Caki2 (cell line): ENCODE measurements at places on chromosomes 5 and 9. TPM values are rescaled to one million over a fixed set of nuclear protein-coding genes. Genes with fewer than 3 reads are reported as not detected.

The DMRTA1 gene
- total RNA-seq, result 6.0 and 7.3 TPM in 2 replicates

GRCh38 chr5:35324201-35324600, 93.9 kb upstream of the PRLR start:
- DNase-seq, result no peak

DNA sequence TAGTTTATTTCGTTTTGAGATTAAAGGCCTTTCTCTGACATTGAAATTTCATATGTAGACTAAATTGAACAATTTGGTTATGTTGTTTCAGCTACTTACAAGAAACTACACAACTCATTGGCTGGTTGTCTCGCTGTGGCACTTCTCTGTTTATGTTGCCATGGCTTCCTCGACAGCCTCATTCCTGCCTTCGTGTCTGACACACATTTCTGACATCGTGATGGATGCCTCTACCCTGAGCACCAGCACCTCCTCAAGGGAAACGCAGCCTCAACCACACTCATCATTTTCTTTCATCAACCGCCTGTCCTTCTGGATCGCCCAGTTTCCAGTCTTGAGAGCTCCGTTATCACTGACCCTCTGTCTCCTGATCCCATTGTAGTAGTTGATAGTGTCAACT, 562.8 kb downstream of the PDE4D start:
- DNase-seq, result no peak

GRCh38 chr5:131186561-131187256, 16.0 kb downstream of the LYRM7 start:
- DNase-seq, result no peak

GRCh38 chr5:158990979-158991775, 108.5 kb downstream of the EBF1 start:
- no peak for DNase-seq

DNA sequence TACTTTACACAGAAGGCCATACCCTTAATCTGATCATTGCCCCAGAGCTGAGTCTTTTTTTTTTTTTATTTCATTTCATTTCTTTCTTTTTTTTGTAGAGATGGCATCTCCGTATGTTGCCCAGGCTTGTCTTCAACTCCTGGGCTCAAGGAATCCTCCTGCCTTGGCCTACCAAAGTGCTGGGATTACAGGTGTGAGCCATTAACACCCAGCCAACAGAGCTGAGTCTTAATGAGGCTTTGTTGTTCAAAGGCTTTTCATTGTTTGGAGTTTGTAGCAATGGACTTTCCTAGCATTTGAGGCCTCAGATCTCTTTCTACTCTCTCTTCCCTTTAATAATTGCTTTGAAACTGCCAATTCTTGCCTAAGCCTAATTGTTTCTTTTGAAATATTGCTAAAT, 176.5 kb upstream of the FBN2 start:
- no peak for DNase-seq

DNA sequence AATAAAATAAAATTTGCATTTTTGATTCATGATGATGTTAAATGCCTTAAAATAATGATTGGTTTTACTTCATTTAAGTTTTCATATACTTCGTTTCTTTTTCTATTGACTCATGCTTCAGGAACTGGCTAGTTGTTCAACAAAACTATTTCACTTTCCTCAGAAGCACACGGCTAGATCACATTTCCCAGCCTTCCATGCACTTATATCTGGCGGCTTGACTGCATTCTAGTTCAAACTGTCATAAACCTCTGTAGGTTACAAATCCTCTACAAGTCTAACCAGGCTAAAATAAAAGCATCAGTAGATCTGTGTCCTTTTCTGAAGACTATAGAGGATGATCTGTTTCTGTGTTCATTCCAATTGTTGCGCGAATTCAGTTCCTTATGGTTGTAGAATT, 46.3 kb upstream of the CNTLN start:
- DNase-seq, result no peak

The CETN3 gene
- 11.9 and 33.2 TPM in 2 replicates for total RNA-seq

The GABRA1 gene
- total RNA-seq, result not detected in 2 replicates

The EGFLAM gene
- total RNA-seq, result not detected in 2 replicates

DNA sequence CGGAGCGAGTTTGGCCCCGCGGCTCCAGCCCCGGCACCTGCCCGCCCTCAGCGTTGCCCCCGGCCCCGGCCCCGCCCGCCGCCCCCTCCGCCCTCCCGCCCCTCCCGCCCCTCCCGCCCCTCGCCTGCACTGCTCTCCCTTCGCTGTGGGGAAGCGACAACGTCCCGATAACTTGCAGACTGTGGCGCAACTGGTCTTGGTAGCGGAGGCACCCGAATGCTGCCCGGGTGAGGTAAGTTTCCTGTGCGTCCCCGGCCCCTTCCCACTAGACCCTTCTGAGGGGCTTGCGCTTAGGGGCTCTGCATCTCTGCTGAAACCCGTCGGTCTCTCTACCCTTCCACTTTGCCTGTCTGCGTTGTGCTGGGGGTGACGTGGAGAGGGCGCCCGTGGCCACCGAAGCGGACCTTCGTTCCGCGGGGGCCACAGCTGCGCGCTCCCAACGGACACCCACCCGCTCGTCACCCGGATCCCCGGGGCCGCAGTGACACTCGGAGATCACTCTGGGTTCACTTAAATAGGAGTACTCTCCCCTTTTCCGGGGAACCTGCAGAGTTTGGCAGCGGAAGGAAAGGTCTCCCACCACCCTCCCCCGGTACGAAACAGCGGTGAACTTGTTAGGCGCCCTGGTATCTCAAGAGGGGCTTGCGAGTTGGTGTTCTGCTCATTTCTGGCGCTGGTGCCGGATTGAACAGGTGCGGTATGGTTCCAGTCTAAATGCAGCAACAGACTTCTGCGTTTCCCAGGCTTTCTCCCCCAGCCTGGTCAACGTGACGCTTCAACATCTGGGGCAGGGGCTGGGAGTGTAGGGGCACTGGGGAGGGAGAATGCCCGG, 707 bp downstream of the PIP5K1B start:
- DNase-seq, result no peak

The ABITRAM gene
- 11.7 and 14.2 TPM in 2 replicates for total RNA-seq

The FOXD4L5 gene
- not detected in 2 replicates for total RNA-seq

GRCh38 chr5:107560377-107560776, 110.4 kb downstream of the EFNA5 start:
- DNase-seq, result no peak

GRCh38 chr5:63085561-63085960, 506.9 kb downstream of the LRRC70 start:
- no peak for DNase-seq

GRCh38 chr9:3962971-3963642, 336.8 kb downstream of the GLIS3 start:
- no peak for DNase-seq

The SPATA31C1 gene
- total RNA-seq, result not detected in 2 replicates

The CNTFR gene
- total RNA-seq, result not detected in 2 replicates

DNA sequence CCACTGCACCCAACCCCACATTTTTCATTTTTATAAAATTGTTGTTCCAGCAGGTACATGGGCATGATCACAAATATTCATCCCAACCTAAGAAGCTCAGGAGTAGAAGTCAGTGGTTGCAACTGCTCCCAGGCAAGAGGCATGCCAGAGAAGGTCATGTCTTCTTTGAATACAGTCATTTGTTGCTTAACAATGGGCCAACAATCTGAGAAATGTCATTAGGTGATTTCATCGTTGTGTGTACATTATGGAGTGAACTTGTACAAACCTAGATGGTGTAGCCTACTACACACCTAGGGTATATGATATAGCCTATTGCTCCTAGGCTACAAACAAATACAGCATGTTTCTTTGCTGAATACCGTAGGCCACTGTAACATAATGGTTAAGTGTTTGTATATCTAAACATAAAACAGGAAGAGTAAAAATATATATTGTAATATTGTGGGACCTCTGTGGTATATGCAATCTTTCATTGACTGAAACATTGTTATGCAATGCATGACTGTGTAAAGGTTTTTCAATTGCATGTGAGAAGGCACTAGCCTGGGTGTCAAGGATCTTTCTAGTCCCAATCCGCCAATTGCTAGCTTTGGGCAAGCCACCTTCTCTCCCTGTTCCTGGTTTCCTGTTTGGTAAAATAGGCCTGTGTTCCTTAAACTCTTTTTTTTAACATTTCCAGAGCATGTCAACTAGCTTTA, 27.6 kb downstream of the ATP10B start:
- no peak for DNase-seq

DNA sequence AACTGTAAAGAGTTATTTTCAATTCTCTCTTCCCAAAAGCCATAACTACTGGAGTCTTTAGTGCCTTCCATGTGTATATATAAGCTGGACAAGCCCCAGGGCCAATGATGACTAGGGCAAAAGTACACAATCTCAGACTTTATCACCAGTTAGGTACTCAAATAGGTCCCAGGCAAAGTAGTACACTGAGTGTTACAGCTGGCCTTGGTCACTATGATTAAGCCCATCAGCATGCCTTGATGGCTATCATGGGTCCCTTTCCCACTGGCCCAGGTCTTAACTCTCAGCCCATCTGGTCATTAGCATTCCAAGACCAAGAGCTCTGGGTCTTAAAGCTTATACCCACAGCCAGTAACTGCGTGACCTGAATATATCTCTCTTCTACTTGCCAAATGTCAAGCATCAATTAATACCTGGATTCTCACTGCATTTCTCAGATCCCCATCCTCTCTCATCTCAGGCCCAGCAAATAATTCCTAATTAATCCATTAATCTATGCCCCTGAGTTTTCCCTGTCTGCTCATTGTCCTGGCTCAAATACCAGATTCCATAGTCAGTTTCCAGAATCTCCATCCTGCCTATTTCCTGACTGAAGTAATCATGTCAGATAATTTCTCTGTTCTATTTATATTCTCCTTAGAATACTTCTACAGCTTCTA, 62.3 kb downstream of the NR6A1 start:
- DNase-seq, result no peak

The CDH9 gene
- not detected in 2 replicates for total RNA-seq

DNA sequence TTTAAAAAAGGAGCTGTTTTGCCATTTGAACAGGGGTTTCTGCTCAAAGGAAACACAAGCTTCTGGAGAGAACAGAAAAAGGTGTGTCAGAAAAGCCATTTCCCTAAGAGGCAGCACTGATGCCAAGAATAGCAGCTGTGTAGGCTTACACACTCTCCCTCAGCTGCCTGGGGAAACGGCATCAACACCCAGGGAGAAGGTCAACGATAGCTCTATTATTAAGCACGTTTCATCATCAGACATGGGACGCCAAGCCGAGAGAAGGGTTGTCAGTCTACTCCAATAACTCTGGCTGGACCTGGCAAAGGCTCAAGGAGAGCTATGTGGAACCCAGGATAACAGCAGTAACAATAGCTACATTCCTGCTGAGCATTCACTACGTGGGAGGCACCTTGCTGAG, 314.2 kb downstream of the CDK5RAP2 start:
- no peak for DNase-seq

The PCDHB10 gene
- total RNA-seq, result 0.41 and 1.2 TPM in 2 replicates

- DNase-seq, result peak; percentile 14
Observed at GRCh38 chr5:143775258-143775657, 36.7 kb upstream of the HMHB1 start.

DNA sequence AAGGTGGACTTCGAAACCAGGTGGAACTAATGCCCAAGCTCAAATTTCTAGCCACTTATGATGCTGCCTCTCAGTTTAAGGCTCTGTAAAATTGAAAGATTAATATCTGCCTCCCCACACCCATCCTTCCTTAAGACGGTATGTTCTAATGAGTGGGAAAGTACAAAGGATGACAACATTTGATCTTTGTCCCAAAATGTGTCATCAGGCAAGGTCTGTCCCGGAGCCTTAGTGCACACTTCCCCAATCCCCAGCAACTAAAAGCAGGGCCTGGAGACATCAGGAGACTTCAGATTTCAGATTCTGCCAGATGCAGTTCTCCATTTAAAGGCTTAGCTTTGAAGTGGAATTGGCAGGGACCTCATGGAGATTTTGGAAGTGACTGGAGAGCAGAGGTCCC, 316.5 kb downstream of the ASTN2 start:
- no peak for DNase-seq

DNA sequence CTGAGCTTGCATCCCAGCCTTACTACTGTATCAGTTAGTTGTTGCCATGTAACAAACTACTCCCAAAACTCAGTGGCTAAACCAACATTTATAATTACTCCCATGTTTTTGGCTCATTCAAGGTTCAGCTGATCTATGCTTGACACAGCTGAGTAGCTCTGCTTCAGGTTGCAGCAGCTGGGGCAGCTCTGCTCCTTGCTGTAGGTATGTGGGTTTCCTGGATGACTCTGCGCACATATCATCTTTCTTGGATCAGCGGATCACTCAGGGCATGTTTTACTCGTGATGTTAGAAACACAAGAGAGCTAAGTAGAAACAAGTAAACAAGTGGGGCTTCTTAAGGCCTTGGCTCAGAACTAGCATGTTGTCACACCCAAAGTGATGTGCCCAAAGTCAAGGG, 15.1 kb downstream of the TEK start:
- no peak for DNase-seq

The NKD2 gene
- 0.27 TPM in 1 of 2 replicates, not detected in the other for total RNA-seq

- no peak for DNase-seq
Observed at GRCh38 chr5:113552137-113552536, 38.6 kb downstream of the YTHDC2 start.

DNA sequence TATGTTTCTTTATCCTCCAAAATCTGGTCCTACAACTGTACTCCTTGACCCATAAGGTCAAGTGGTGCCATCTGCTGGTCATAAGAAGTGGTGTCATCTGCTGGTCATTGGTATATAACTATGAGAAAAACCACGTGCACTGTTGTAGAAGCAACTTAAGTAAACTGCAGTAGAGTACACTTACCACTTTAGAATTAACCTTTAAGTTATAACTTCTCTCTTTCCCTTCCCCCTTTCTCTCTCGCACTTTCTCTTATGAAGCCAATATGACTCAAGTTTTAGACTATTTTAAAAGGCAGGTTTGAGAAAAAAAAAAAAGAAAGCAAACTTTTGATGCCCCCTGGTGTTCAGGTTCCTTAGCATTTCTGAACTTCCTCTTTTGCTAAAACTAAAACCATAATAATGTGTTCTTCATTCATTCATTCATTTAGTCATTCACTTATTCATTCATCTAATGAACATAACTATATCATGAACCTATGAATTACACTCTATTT, 12.8 kb upstream of the MTAP start:
- DNase-seq, result peak; percentile 82

The ABLIM3 gene
- total RNA-seq, result 10.4 and 13.1 TPM in 2 replicates

The SCGB3A2 gene
- total RNA-seq, result not detected in 2 replicates

- no peak for DNase-seq
Observed at GRCh38 chr9:126503333-126504085, 110.2 kb upstream of the LMX1B start.

GRCh38 chr9:14585730-14586473, 107.3 kb downstream of the ZDHHC21 start:
- no peak for DNase-seq

The RGMB gene
- total RNA-seq, result 1.7 and 3.1 TPM in 2 replicates

GRCh38 chr9:128389395-128390149, 18.4 kb downstream of the URM1 start:
- no peak for DNase-seq

- DNase-seq, result no peak
Observed at GRCh38 chr9:134847752-134848432, 32.7 kb upstream of the FCN2 start.

The CSF1R gene
- total RNA-seq, result not detected in 2 replicates

DNA sequence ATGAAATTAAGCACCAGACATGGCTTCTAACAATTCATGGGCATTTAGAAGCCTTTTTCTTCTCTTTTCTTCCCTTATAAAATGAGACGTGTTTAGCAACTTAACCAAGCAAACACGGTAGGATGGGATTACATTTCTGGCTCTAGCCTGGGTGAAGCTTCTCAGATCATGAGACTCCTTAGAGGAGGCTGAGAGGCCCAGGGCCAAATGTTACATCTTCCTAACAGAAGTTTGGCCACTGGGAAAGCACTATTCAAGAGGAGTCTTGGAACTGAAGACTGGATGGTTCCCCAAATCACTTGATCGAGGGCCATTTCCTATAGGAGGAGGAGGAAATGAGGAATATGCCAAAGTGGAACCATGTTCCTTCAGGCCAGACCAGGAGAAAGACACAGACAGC, 1.9 kb downstream of the GABRP start:
- DNase-seq, result no peak
